ENCODE measurements at places on chromosomes 12 and 14.
A peak's percentile ranks its signal among the peaks of the same experiment; 100 is the strongest.

GRCh38 chr12:78229591-78230101, 399.0 kb downstream of the NAV3 start:
- DNase-seq, result no peak

DNA sequence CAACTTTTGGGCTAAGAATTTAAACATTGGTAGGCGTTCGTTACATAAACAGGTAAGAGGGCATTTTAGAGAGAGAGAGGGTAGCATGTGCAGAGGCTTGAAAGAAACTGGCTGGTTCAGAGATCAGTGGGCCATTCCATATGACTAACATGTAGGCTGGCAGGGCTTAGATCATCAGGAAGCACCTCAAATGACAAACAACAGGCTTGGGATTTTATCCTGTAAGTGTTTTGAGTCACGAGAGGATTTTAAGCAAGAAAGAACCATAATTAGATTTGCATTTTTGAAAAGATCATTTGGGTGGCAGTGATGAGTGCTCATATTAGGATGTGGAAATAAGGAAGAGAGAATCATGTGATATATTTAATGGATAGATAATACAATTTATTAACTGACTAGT, 8.7 kb upstream of the PLEKHA5 start:
- no peak for DNase-seq

DNA sequence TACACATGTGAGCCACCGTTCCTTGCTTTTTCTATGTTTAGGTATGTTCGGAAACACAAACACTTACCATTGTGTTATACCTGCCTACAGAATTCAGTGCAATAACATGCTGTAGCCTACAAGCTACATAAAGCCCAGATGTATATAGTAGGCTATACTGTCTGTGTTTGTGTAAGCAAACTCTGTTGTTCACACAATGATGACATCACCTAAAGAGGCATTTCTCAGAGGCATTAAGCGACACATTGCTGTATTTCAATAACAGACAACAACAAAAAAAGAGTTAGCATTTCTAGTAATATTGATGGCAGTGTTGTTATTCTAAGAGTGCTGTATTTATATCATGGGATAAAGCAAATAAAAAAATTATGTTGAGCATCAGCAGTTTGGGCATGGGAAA, 70.2 kb downstream of the MED13L start:
- no peak for DNase-seq

DNA sequence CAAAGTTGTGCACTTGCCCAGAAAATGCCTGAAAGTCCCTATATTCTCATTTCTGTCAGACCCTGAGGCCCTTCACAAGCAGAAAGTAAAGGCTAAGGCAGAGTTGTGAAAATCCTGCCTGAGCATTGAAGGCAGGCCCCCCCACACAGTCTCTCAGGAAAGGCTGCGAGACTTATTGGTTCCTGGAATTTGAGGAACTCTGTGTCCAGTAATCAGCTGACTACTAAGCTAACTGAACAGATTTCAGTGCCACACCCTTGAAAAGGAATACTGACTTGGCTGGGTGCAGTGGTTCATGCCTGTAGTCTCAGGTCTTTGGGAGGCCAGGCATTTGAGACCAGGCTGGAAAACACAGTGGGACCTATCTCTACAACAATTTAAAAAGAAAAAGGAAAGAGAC, 21.1 kb upstream of the PPP2R5E start:
- DNase-seq, result no peak

- DNase-seq, result no peak
Observed at GRCh38 chr14:104871145-104871655, 6.1 kb downstream of the CEP170B start.

GRCh38 chr12:50595667-50596066, 90.9 kb downstream of the DIP2B start:
- DNase-seq, result no peak

- DNase-seq, result no peak
Observed at GRCh38 chr12:64109706-64110105, 112.4 kb downstream of the KICS2 start.

DNA sequence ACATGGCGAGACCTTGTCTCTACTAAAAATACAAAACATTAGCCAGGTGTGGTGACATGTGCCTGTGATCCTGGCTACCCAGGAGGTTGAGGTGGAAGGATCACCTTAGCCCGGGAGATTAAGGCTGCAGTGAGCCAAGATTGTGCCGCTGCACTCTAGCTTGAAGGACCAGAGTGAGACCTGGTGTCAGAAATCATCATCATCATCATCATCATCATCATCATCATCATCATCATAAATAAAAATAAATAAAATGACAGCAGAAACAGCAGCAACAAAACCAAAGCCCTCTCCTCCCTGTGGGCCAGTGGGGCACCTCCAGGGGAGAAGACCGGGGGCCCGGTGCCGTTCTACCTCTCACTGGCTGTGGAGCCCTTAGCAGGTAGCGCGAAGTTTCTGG, 281.9 kb upstream of the CRY1 start:
- no peak for DNase-seq

GRCh38 chr14:24381363-24382063, 13.5 kb downstream of the NFATC4 start:
- DNase-seq, result no peak

DNA sequence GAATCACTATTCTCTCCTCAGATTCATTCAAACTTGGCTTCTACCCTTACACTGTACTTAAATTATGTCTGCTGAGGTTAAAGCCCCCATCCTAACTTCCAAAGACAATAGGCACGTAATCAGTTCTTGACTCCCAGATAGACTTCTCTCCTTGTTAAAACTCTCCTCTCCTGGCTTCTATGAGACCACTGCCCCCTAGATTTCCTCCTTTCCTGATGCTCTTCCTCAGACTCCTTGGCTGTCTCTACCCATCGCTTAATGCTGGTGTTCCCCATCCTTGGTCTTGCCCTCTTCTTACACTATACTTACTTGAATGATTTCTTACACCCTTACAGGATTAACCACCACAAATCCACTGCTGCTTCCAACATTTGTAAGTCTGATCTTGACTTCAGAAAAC, 32.8 kb downstream of the TC2N start:
- no peak for DNase-seq

DNA sequence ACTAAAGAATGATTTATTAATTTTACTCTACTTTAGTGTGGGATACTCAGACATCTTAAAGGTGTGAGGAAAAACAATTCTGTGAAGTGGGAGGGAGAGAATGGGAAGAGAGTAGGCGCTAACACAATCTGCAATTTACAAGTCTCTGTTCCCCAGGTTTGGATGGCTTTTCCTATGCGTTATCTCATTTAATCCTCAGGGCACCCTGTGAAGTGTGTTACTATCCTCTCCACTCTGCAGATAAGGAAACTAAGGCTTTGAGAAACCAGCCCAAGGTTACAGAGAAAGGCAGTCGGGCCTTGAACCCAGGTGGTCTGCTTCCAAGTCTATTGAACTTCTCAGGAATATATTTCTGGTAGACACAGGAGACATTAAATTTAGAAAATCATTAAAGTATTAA, 36.2 kb upstream of the TUBA1C start:
- DNase-seq, result no peak

DNA sequence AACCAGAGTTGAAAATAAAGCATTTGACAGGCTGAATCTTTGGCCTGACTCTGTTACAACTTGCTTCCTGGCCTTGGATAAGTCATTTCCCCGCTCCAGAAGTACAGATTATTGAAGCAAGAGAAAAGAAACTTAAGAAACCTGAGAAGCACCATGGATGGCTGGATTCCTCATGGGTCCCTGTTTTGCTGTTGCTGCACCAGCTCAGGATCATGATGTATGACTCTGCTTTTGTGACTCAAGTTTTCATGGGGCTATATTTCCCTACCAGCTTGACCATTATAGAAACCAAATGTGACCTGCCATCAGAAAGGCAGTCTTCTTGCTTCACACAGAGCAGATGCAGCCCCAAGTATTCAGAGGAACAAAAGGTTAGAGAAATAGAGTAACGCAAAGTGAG, 921.8 kb downstream of the BCL11B start:
- no peak for DNase-seq

DNA sequence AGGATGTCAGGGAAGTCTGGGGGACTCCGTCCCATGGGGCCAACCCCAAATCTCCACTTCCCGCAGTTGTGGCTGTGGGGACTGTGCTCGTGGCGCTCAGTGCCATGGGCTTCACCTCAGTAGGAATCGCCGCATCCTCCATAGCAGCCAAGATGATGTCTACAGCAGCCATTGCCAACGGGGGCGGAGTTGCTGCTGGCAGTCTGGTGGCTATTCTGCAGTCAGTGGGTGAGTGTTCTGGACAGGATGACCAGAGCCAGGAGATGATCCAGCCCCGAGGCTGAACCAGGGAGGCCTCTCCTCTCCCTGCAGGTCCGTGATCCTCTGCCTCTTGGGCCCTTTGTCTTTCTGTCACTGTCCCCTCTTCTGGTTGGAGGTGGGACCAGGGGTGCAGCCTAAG, 8.8 kb upstream of the IFI27 start:
- DNase-seq, result no peak

- DNase-seq, result no peak
Observed at GRCh38 chr12:67709367-67709954, 60.9 kb downstream of the DYRK2 start.

DNA sequence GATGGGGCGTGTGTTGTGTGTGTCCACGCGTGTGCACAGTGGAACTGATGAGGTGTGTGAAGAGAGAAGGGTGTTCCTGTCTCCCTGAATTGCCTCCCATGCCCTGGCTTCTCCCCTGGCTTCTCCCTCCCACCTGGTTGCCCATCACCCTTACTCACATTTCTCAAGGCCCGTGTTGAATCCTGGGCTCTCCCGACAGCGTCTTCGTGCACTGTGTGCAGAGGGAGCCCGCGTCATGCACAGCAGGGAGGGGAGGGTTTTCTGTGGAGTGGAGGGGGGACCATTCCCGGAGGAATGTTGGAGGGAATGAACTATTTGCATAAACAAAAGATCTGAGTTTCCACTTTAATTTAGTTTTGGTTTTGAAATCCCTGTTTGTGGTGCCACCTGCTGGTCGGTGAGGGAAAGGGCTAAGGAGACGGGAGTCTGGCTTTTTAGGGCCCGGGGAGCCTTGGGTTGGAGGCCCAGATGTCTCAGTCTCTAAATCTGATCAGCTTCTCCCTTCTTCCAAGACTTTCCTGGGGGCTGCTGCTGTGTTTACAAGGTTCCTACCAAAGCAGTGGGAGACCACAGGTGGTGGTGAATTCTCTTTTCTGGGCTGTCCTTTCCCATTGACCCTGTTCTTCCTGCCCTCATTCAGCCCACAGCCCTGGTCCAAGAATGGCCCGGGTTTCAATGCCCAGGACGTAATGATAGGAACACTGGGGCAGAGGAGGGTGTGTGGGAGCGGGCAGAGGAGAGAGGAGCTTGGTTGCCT, at the start of gene C1R:
TSS of gene C1R (minus strand) at position 217 of the 757 bp plus-strand sequence. CDS start at position 160, 57 bp downstream.
- peak; percentile 12 for DNase-seq

GRCh38 chr12:16348435-16349130, 1.1 kb downstream of the MGST1 start:
- DNase-seq, result no peak

- DNase-seq, result no peak
Observed at GRCh38 chr14:59918824-59919569, 947 bp upstream of the LRRC9 start.

- DNase-seq, result no peak
Observed at GRCh38 chr12:26872625-26873024, 39.6 kb upstream of the ITPR2 start.

DNA sequence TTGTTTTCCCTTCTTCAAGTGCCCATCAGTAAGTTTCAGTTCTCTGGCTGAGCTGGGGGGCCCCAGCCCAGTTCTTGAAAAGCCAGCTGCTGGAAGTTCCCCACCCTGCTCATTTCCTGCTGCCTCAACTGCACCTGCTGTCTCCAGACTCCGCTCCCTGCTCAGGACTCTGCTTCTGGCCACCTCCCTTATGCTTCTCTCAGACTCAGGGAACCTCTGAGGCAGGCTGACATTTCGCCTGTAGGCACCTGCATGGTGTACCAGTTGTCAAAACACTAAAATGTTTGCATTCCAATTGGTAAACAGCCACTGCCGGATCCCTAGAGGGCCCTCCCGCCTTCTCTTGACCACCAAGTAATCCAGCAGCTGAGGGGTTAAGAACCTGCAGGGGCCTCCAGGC, 136.5 kb upstream of the VRK1 start:
- DNase-seq, result no peak

GRCh38 chr14:99968191-99968920, 96.9 kb upstream of the EVL start:
- DNase-seq, result no peak

- DNase-seq, result peak; percentile 48
Observed at GRCh38 chr14:103334644-103335622, 896 bp downstream of the EIF5 start.

DNA sequence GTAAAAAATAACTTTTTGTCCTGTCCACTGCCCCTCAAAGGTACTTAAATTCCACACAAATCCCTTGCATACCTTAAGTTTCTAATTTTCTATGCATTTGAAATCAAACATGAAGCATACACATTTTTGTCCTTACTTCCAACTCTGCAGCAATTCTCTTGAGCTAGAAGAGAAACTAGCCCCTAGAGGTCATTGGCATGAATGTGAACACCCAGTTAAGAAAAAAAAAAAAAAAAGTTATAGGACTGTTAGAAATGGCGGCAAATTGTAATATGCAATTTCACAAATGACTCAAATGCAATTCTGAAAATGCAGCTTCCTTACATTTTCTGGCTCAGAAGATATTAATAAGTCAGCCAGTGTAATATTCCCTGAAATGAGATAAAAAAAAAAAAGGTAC, 4.6 kb upstream of the ESR2 start:
- no peak for DNase-seq

DNA sequence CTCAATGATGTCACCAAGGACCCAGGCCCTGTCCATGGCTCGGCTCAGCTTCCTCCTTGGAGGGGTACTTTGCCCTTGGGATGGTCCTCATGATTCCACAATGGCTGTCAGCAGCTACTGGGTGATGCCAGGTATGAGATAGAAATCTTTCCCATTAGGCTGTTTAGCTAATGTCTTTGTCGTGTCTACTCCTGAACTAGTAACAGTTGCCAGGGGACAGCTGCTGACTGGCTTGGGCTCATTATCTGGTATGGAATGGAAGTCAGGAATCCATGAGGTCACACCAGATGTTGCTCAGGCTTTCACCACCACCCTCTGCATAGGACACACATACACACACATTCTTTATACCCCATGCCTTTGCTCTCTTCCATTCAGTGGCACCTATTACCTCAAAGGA, 9.2 kb downstream of the PRPH start:
- no peak for DNase-seq

All from hippocampal formation (tissue), 2 donors.